ENCODE measurements at places on chromosomes 7 and 10.

DNA sequence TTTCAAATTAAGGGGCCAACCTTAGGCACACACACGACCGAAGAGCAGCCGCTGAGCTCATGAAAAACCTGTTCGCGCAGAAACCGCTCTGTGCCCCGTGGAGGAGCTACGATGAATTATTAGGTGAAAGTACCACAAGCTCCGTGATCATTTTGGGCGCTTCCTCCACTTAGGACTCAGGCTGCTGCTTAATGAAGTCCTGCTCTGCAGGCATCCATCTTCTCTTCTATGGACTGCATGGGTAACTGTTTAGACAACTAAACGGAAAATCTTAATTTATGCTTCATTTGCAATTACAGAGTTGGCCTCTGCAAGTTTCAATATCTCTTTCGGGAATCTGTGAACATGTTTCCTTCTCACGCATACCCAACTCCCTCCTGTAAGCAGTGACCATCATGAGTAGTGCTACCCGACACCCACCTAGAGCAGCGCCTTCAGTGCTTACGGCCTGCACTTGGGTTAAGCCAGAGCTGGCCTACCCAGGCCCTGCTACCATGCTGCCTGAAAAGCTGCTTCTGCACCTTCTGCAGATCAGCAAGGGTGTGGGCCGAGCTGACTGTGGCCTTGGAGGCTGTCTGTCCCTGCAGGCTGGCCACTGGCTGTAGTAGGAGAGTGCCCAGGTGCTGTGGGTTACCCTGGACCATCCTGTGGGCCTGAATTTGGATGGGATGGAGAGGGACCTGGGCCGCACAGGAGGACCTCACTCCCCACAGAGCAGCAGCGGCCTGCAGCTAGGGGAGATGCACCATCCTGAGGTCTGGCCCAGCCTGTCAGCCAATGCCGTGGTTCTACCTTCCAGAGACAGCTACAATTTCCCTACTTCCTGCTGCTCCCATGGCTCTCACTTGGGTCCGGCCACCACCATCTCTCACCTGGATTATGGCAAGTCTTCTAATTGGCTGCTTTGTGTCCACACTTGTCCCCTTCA lies 36.0 kb downstream of the GNA12 start:
- DNase-seq = no peak

GRCh38 chr10:78921895-78922294 lies 146.9 kb upstream of the ZMIZ1 start:
- no peak for DNase-seq

GRCh38 chr10:124388476-124388822 lies 30.3 kb downstream of the OAT start:
- no peak for DNase-seq

GRCh38 chr10:127308031-127308430 lies 111.6 kb upstream of the INSYN2A start:
- no peak for DNase-seq

GRCh38 chr7:26664735-26665416 lies 199.5 kb downstream of the SKAP2 start:
- peak; percentile 39 for DNase-seq

GRCh38 chr7:119271147-119271779 lies 1001.7 kb upstream of the KCND2 start:
- no peak for DNase-seq

- DNase-seq = no peak
Observed at GRCh38 chr10:96517284-96517683, 3.6 kb upstream of the TLL2 start.

- DNase-seq = no peak
Observed at GRCh38 chr7:141550386-141551093, 670 bp upstream of the AGK start.

GRCh38 chr10:18409599-18410397 lies 241.6 kb downstream of the NSUN6 start:
- no peak for DNase-seq

DNA sequence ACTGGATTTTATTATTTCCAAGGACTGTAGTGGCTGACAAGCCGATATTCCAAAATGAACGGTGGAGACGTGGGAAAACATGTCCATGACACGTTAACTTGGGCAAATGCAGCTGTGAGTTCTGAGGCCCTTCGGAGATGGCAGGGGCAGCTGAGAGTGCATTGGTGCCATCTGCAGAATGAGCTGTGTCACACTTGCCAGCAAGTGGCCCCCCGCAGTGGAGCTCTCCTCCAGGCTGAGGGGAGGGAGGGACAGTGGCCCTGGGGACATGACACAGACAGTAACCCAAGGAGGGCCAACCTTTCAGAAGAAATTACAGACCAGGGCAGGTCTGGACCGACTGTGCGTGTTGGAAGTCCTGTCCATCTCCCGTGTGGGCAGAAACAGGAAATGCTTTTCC lies 139.4 kb downstream of the SVIL start:
- no peak for DNase-seq

GRCh38 chr10:79507440-79508167 lies 4.7 kb upstream of the EIF5AL1 start:
- DNase-seq = no peak

Measured in iris pigment epithelial cell (primary cell).